ENCODE measurements at places on chromosomes 7 and 10. TPM values are rescaled to one million over a fixed set of nuclear protein-coding genes. Genes with fewer than 3 reads are reported as not detected.

NPSR1 gene
- not detected for total RNA-seq

CDHR1 gene
- total RNA-seq, result 0.68 TPM

AMZ1 gene
- 0.34 TPM for total RNA-seq

SPOCK2 gene
- total RNA-seq, result 9.8 TPM

CPEB3 gene
- 7.4 TPM for total RNA-seq

LRWD1 gene
- total RNA-seq, result 9.8 TPM

EVX1 gene
- not detected for total RNA-seq

SPDYE11 gene
- total RNA-seq, result not detected

AKR1D1 gene
- not detected for total RNA-seq

COL26A1 gene
- total RNA-seq, result not detected

OR2A1 gene
- not detected for total RNA-seq

LRMDA gene
- total RNA-seq, result 57.8 TPM

PDZD7 gene
- 0.44 TPM for total RNA-seq

HTRA1 gene
- 69.4 TPM for total RNA-seq

TBX20 gene
- total RNA-seq, result 109 TPM

SEMA3A gene
- 6.8 TPM for total RNA-seq

CFAP69 gene
- 3.4 TPM for total RNA-seq

KCNMA1 gene
- 5.3 TPM for total RNA-seq

C10orf143 gene
- total RNA-seq, result 2.3 TPM

GRM3 gene
- not detected for total RNA-seq

AQP1 gene
- total RNA-seq, result 352 TPM

NXPH1 gene
- not detected for total RNA-seq

CSGALNACT2 gene
- total RNA-seq, result 12.0 TPM

LBX1 gene
- total RNA-seq, result not detected

FAM180A gene
- total RNA-seq, result 2.0 TPM

HOXA7 gene
- total RNA-seq, result 0.39 TPM

GJD4 gene
- total RNA-seq, result not detected

All from left cardiac atrium (tissue), 4 donors.